Activated CD8-positive, alpha-beta T cell treated with anti-CD3 and anti-CD28 coated beads, Interleukin-2, amount 10 ng/mL, durations not matched to agents 7 days and 5 days (primary cell): ENCODE measurements at places on chromosomes 2 and 18.

GRCh38 chr18:38497266-38497665 is 931.7 kb upstream of the CELF4 start:
- no peak overlapping the region for H3K4me3 ChIP-seq
- DNase-seq, result no peak
- no peaks in the 10 kb centered on the region for H3K36me3 ChIP-seq
- H3K27ac ChIP-seq, result no peak overlapping the region

GRCh38 chr18:68965817-68966216 is 167.9 kb downstream of the CCDC102B start:
- DNase-seq, result no peak
- H3K27me3 ChIP-seq, result no peaks in the 10 kb centered on the region
- H3K4me1 ChIP-seq, result no peaks in the 10 kb centered on the region
- no peak overlapping the region for H3K27ac ChIP-seq

DNA sequence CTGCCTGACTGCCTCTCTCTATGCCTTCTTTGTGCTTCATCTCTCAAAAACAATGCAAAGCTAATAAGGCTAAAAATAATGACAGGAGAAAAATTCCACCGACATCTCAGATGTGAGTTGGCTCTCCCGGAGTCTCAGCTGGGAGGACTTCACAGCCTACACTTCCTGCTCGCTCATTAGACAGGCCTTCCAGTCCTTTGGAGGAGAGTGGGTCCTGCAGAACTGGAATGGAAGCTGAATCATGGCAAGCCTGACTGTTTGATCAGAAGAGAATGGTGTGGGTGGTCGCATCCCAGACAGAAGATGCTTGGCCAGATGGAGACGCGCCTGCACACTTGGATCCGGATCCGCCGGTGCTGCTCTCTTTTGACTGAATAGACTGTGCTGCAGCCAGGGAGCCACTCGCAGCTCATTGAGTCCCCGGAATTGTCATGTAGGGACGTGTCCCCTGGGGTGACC is 49.7 kb downstream of the TRIB2 start:
- no peak overlapping the region for H3K4me3 ChIP-seq
- H3K27me3 ChIP-seq, result peaks cover 34% of the 10 kb centered on the region
- H3K4me1 ChIP-seq, result no peaks in the 10 kb centered on the region
- H3K27ac ChIP-seq, result no peak overlapping the region

GRCh38 chr2:30127016-30127893 is 19.6 kb upstream of the YPEL5 start:
- H3K4me3 ChIP-seq, result no peak overlapping the region
- H3K4me1 ChIP-seq, result no peaks in the 10 kb centered on the region
- H3K27me3 ChIP-seq, result peaks cover 11% of the 10 kb centered on the region
- no peak overlapping the region for H3K27ac ChIP-seq
- no peak for DNase-seq

GRCh38 chr2:171235262-171235881 is 74.7 kb upstream of the TLK1 start:
- H3K4me1 ChIP-seq, result peaks cover 14% of the 10 kb centered on the region
- no peak for DNase-seq
